Mesothelial cell of epicardium (in vitro differentiated cells): ENCODE measurements at places on chromosomes 1 and 21. TPM values are rescaled to one million over a fixed set of nuclear protein-coding genes. Genes with fewer than 3 reads are reported as not detected.

Gene THEM5
- total RNA-seq, result not detected in 3 replicates

- H3K4me3 ChIP-seq, result no peak overlapping the region
- DNase-seq, result no peak
- H3K36me3 ChIP-seq, result no peaks in the 10 kb centered on the region
- H3K4me1 ChIP-seq, result peaks cover 27% of the 10 kb centered on the region
- H3K27me3 ChIP-seq, result no peaks in the 10 kb centered on the region
- peak overlapping the region; percentile 49 for H3K27ac ChIP-seq
Observed at GRCh38 chr1:115753830-115754229, 14.7 kb downstream of the CASQ2 start.

DNA sequence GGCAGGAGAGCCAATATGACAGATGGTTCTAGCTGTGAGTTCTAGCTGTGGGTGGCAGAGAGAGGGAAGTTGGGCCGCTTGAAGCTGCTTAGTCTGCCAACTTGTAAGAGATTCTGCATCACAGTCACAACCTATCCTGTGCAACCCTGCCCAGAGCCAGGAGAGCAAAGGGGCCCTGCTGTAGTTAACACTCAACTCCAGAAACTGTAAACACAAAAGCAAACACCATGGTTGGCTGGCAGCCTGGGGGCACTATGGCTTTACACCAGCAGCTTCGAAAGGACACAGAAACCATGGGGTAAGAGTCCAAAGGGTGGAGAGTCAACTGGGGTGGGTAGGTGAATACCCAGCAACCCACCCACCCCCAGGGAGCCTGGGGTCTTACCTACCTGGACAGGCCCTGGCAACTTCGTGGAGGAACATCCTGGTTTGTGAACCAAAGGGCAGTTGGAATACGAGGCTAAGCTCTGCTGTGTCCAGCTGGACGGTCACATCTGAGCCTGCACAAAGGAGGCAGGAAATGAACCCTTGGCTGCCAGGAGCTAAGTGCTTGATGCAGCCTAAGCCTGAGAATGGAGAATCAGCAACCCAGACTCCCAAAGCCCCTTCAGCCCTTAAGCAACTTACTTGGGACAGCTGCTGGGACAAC is 6.4 kb downstream of the INPP5B start:
- no peaks in the 10 kb centered on the region for H3K27me3 ChIP-seq
- peaks cover 16% of the 10 kb centered on the region for H3K36me3 ChIP-seq
- no peaks in the 10 kb centered on the region for H3K4me1 ChIP-seq

- DNase-seq, result no peak
- no peak overlapping the region for H3K27ac ChIP-seq
- H3K36me3 ChIP-seq, result peaks cover 26% of the 10 kb centered on the region
- no peaks in the 10 kb centered on the region for H3K27me3 ChIP-seq
Observed at GRCh38 chr21:44057960-44058651, 46.0 kb downstream of the TRAPPC10 start.

GRCh38 chr21:41269535-41269934 is 47.1 kb upstream of the FAM3B start:
- H3K27me3 ChIP-seq, result no peaks in the 10 kb centered on the region
- H3K4me3 ChIP-seq, result no peak overlapping the region
- no peaks in the 10 kb centered on the region for H3K4me1 ChIP-seq
- H3K27ac ChIP-seq, result no peak overlapping the region
- H3K36me3 ChIP-seq, result peaks cover 27% of the 10 kb centered on the region

Gene PAPPA2
- total RNA-seq, result 0.25 to 1.00 TPM (median 0.32 TPM) in 3 replicates

- peaks cover 18% of the 10 kb centered on the region for H3K4me1 ChIP-seq
- peaks cover under 1% of the 10 kb centered on the region for H3K27me3 ChIP-seq
- no peak overlapping the region for H3K4me3 ChIP-seq
Observed at GRCh38 chr21:38289705-38290485, 33.1 kb downstream of the KCNJ15 start.

Gene GBP5
- not detected in 3 replicates for total RNA-seq
